T-cell (primary cell): ENCODE measurements at places on chromosomes 16 and 17. TPM values are rescaled to one million over a fixed set of nuclear protein-coding genes. Genes with fewer than 3 reads are reported as not detected.

The AP1G1 gene
- total RNA-seq: 130 TPM

DNA sequence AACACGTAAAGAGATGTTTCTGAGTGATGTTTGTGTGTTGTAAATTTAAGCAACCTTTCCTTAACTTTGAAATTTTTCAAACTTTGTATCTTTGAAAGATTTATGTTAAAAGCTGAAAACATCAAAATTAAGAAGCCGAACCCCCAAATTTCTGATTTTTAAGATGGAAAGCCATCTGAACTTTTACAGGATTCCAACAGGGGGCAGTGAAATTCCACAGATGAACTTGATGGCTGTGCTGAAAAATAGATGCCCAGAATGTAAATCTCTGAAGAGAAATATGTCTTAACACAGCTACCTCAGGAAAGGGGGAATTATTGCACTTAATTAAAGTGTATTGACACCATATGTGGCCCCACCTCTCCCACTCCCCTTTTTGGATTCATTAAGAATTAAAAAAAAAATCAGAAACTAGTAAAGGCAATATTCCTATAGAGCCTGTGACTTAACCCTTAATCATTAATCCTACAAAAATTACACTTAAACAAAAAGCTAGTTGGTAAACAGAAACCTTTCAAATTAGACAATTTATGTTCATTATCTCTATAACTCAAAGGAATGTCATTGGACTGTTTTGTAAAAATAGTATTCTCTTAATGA is 597.9 kb downstream of the KCNJ2 start:
- no peak overlapping the region for H3K4me3 ChIP-seq
- no peak for DNase-seq
- H3K4me1 ChIP-seq: no peaks in the 10 kb centered on the region
- no peak overlapping the region for H3K27ac ChIP-seq
- H3K27me3 ChIP-seq: no peaks in the 10 kb centered on the region
- H3K36me3 ChIP-seq: no peaks in the 10 kb centered on the region

DNA sequence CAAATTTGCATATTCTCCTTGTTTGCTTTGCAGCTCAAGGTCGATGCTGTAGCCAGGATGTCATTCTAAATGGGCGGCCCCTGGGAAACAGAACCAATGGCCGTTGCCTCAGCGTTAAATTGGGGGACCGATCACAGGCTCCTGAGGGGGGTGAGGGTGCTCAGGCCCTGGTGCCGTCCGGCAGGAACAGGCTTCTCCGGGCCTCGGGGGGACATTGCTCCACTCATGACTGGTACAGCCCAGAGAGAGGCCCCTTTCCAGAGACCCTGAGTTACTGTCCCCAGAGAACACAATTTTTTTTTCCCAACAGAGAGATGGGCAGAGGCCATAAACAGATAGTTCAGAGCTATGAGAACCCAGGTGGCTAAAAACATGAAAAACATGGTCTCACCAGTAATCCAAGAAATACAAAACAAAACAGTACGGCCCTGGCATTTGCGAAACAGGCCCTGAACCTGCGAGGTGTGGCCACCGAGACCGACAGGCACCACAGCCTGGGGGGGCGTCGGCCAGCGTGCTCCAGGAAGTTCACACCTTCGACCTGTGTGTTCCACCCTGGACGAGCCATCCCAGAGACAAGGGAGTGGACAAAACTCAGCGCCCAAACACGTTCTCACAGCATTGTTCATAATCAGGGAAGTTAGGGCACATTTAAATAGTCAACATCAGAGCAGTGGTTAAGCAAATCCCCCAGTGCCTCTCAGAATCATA is 82.8 kb downstream of the METRNL start:
- no peak overlapping the region for H3K27ac ChIP-seq
- H3K4me3 ChIP-seq: no peak overlapping the region
- H3K4me1 ChIP-seq: no peaks in the 10 kb centered on the region
- no peak for DNase-seq
- H3K36me3 ChIP-seq: no peaks in the 10 kb centered on the region

GRCh38 chr17:52537421-52537820 is 378.9 kb upstream of the CA10 start:
- H3K4me1 ChIP-seq: no peaks in the 10 kb centered on the region
- no peak overlapping the region for H3K4me3 ChIP-seq
- no peaks in the 10 kb centered on the region for H3K27me3 ChIP-seq
- no peak for DNase-seq

The DRC7 gene
- total RNA-seq: not detected

- H3K36me3 ChIP-seq: no peaks in the 10 kb centered on the region
- no peak overlapping the region for H3K4me3 ChIP-seq
- H3K27ac ChIP-seq: no peak overlapping the region
- H3K4me1 ChIP-seq: no peaks in the 10 kb centered on the region
- no peaks in the 10 kb centered on the region for H3K27me3 ChIP-seq
Measured at GRCh38 chr16:2852003-2852730, 5.8 kb downstream of the PRSS22 start.

DNA sequence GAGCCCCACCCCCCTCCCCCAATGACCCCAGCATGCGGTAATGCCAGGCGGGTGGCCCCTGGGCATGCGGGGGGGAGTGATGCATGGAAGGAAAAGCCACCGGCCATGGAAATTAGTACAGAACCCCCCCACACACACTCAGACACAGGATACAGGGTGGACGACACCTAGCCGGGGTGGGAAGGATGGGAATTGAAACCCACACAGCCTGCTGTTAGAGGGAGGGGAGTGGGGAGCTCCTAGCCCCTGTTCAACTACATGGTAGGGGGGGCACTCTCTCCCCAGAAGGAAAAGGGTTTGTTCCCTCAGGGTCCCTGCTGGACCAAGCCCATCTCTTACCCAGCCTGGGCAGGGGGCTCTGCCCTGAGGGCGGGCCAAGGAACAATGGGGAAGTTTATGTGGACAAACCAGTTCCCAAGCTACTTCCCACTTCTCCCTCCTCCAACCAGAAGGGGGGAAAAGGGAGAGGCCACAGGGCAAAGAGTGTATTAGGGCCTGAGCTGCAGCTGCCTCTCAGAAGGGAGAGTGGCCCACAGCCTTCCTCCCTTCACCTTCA is 5.2 kb downstream of the TMUB2 start:
- H3K27ac ChIP-seq: no peak overlapping the region
- H3K4me1 ChIP-seq: peaks cover 19% of the 10 kb centered on the region
- no peak overlapping the region for H3K4me3 ChIP-seq
- no peaks in the 10 kb centered on the region for H3K27me3 ChIP-seq

GRCh38 chr17:4744999-4745969 is 5.6 kb upstream of the CXCL16 start:
- DNase-seq: no peak
- H3K27ac ChIP-seq: no peak overlapping the region
- no peak overlapping the region for H3K4me3 ChIP-seq
- peaks cover 61% of the 10 kb centered on the region for H3K27me3 ChIP-seq

The IKZF3 gene
- total RNA-seq: 109 TPM

DNA sequence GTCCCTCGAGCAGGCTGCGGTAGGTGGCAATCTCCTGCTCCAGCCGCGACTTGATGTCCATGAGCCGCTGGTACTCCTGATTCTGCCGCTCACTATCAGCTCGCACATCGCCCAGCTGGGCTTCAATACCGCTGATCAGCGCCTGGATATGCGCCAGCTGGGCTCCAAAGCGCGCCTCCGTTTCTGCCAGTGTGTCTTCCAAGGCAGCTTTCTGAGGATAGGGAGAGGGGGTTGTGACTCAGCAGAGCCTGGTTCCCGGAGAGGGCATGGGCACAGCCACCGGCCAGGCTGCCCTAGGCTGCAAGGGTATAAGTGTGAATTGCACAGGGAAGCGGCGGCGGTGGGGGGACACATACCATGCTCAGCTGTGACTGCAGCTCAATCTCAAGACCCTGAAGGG is 4.3 kb downstream of the KRT19 start:
- DNase-seq: no peak
- H3K4me1 ChIP-seq: peaks cover 16% of the 10 kb centered on the region
- H3K4me3 ChIP-seq: no peak overlapping the region
- no peak overlapping the region for H3K27ac ChIP-seq
- no peaks in the 10 kb centered on the region for H3K36me3 ChIP-seq

GRCh38 chr17:77086433-77087010 is 54.2 kb upstream of the SEC14L1 start:
- H3K4me3 ChIP-seq: no peak overlapping the region
- no peak overlapping the region for H3K27ac ChIP-seq
- peaks cover 14% of the 10 kb centered on the region for H3K4me1 ChIP-seq
- peak; percentile 39 for DNase-seq
- no peaks in the 10 kb centered on the region for H3K27me3 ChIP-seq

- H3K4me1 ChIP-seq: no peaks in the 10 kb centered on the region
- H3K27ac ChIP-seq: no peak overlapping the region
- no peak overlapping the region for H3K4me3 ChIP-seq
- no peak for DNase-seq
- H3K27me3 ChIP-seq: no peaks in the 10 kb centered on the region
Measured at GRCh38 chr17:21476867-21477266, 100.7 kb downstream of the KCNJ12 start.

DNA sequence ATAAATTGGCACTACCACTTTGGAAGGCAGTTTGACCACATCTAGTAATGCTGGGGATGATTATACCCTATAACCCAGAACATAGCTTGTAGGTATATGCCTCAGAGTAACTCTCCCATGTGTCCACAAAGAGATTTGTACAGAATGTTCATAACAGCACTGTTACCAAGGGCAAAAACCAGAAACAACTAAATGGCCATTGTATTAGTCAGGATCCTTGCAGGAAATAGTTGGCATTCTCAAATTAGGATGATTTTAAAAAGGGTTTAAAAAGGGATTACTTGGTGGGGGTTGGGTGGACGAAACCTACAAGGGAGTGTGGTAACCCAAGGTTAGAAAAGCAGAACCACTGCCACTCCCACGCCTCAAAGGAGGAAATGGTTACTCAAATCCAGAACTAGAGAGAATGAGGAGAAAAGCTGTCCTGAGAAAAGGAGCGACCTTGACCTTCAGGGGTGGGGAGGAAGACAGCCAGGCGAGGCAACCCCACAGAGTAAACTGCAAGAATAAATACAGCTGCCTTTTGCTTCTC is 2.1 kb downstream of the CPPED1 start:
- H3K4me3 ChIP-seq: no peak overlapping the region
- H3K4me1 ChIP-seq: peaks cover 16% of the 10 kb centered on the region
- H3K27me3 ChIP-seq: no peaks in the 10 kb centered on the region

The PKMYT1 gene
- 1.7 TPM for total RNA-seq

DNA sequence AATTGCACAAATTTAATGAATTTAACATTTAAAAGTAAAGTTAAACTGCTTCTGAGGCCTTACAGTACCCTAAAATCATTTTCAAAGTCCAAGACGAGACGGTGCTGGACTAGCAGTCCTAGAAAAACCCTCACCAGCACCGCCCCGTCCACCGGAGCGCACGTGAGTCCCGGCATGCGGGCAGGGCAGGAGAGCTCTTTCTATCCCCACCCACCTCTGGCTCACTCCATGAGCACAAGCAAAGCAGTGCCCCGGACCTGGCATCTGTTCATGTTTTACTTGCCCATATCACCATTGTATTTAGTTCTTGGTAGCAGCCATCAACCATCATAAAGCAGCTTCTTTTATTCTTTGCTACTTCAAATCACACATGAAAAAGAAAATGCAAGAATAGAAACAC is 41.7 kb downstream of the ANKRD11 start:
- H3K27me3 ChIP-seq: no peaks in the 10 kb centered on the region
- H3K4me3 ChIP-seq: no peak overlapping the region
- H3K27ac ChIP-seq: no peak overlapping the region
- no peaks in the 10 kb centered on the region for H3K36me3 ChIP-seq
- H3K4me1 ChIP-seq: peaks cover 69% of the 10 kb centered on the region

GRCh38 chr16:53752560-53752959 is 48.6 kb downstream of the FTO start:
- H3K36me3 ChIP-seq: no peaks in the 10 kb centered on the region
- no peak overlapping the region for H3K4me3 ChIP-seq
- no peak overlapping the region for H3K27ac ChIP-seq
- no peaks in the 10 kb centered on the region for H3K4me1 ChIP-seq
- H3K27me3 ChIP-seq: no peaks in the 10 kb centered on the region

- H3K4me3 ChIP-seq: peak overlapping the region; percentile 87
- H3K36me3 ChIP-seq: peaks cover 3% of the 10 kb centered on the region
- H3K27me3 ChIP-seq: no peaks in the 10 kb centered on the region
- peaks cover 61% of the 10 kb centered on the region for H3K4me1 ChIP-seq
- peak overlapping the region; percentile 89 for H3K27ac ChIP-seq
Measured at GRCh38 chr16:2514333-2515179, 804 bp downstream of the ATP6V0C start.

The PLLP gene
- 3.6 TPM for total RNA-seq

The PRRT2 gene
- 7.9 TPM for total RNA-seq

The MRPL27 gene
- total RNA-seq: 31.2 TPM

The ITGAE gene
- 40.0 TPM for total RNA-seq

- H3K36me3 ChIP-seq: peaks cover 3% of the 10 kb centered on the region
- no peak overlapping the region for H3K4me3 ChIP-seq
- H3K4me1 ChIP-seq: peaks cover 8% of the 10 kb centered on the region
- H3K27ac ChIP-seq: no peak overlapping the region
- no peak for DNase-seq
Measured at GRCh38 chr16:87968541-87968940, 17.3 kb downstream of the BANP start.

DNA sequence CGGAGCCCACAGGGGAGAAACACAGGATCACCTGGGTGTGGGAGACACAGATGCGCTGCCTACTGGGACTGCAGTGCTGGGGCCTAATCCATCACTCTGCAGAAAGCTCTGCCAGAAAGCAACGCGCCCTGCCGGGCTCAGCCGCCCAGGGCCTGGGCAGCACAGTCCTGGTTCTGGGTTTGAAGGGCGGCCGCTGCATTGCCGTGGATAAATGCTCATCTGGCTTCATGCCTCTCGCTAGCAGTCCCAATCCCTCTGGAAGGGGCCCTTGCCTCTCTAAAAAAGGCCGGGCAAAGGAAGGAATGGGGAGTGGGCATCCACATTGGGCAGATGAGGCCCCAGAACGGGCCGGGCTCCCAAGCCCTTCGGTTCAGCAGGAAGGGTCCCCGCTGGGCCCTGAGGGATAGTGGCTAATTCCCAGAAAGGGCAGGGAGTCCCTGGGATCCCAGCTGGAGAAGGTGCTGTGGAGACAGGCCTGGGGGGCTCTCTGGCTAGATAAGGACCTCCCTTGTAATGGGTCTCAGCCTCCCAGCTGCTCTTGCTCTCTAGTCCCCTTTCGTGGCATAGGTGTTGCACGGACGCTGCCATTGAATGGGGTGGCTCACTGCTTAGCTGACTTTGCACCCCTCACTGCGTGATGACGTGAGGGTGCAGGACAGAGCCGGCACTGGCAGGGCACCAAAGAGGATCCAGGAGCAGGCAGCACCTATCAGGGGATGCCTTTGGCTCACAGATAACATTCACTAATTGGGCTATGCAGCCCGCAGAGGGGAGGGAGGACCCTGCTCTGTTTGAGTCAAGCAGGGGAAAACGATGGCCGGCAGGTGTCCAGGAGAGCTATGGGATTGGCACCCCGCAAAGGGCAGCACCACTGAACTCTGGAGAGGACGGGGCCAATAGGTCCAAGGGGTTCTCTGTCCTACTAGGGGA is 88.6 kb downstream of the PGS1 start:
- H3K4me1 ChIP-seq: no peaks in the 10 kb centered on the region
- no peak overlapping the region for H3K27ac ChIP-seq
- no peak for DNase-seq
- no peaks in the 10 kb centered on the region for H3K36me3 ChIP-seq
- H3K4me3 ChIP-seq: no peak overlapping the region

GRCh38 chr16:48350736-48351135 is 34.5 kb downstream of the SIAH1 start:
- no peak for DNase-seq
- no peak overlapping the region for H3K27ac ChIP-seq
- H3K36me3 ChIP-seq: peaks cover 46% of the 10 kb centered on the region
